ENCODE measurements at places on chromosomes 6 and 20.

GRCh38 chr6:14862845-14863244 is 383.0 kb upstream of the JARID2 start:
- ATAC-seq, result no peak

- ATAC-seq, result no peak
These were observed 142.9 kb downstream of the TFAP2A start for GRCh38 chr6:10271982-10272381.

- ATAC-seq, result no peak
These were observed 110.7 kb downstream of the UTRN start for GRCh38 chr6:144395826-144396225.

DNA sequence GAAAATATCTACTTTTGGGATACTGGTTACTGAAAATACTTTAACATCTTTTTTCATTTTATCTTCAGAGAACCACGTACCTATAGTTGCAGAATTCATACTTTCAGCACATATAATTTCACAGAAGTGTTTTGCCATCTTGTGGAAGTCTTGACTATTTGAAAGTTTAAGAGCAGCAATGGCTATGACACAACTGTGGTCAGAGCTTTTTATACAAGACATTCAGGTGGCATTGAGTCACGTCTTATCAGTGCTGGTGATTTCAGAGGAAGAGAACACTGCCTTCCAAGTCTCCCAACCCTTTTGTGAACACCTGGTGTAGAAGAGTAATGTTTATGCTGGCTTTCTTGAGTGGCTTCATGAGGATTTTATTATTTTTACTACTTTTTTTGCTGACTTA is 171.6 kb downstream of the ARID1B start:
- ATAC-seq, result no peak

- ATAC-seq, result peak; percentile 41
These were observed 23.6 kb upstream of the FBXL4 start for GRCh38 chr6:98971303-98971702.

DNA sequence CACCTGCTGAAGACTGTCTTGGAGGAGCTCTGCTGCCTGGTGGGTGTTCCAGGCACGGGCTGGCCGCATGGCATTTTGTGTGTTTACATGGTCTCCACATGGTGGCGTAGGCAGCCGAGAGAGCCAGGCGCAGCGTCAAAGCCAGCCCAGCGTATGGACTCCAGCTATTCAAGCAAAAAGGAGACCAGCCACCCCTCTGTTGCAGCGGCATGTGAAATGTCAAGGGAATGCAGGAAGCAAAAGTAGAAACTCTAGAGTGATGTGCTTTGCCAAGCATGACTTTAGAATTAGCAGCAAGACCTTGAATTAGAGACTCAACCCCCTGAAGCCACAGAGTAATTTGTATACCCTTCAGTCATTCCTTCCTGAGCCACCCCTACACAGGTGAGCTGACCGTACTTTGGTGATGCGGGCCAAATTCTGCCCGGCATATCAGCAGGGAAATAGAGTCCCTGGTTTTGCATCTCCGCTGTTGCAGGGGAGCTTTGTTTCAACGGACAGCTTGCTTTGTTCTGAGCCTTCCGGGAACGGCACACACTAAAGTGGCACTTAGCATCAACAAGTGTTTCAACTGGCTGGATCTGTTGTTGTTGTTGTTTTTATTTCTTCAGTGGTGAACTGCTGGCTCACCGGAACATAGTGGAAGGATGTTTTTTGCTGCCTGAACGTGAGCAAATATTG is 48.5 kb downstream of the FNDC1 start:
- peak; percentile 82 for ATAC-seq

DNA sequence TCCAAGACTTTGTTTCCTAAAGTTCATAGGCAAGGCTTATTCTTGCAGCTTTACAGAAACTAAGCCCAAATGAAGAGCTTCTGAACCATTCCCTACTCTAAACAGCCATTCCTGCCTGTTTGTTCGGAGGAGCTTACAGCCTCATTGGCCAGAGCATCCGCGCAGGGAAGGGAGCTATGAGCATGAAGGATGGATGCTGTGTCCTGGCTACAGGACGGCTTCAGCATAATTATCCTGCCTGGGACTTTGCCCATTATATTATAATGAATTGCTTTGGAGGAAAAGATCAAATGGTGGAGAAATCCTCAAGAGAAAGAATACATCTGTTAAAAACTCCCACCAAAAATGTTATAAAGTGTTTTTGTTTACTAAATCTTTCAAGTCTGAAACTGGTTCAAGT is 378.2 kb upstream of the BTBD3 start:
- no peak for ATAC-seq

DNA sequence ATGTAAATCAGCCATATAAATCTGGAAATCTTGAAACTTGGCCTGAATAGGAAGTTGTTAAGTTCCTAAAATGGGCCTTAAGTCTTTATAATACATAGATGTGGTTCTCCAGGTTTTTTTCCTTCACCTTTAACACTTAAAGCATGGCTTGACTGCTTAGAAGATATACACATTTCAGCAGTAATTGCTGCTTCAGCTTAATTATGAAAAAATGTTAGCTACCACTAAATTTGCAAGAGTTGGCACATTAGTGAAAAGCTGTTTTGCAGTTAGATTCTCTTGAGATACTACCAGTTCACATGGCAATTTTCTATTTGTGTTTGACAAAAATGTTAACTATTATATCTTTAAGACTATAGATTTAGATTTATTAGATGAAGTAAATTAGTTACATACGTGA is 72.7 kb upstream of the MYO6 start:
- no peak for ATAC-seq

GRCh38 chr6:132742495-132742894 is 15.2 kb downstream of the VNN2 start:
- no peak for ATAC-seq

DNA sequence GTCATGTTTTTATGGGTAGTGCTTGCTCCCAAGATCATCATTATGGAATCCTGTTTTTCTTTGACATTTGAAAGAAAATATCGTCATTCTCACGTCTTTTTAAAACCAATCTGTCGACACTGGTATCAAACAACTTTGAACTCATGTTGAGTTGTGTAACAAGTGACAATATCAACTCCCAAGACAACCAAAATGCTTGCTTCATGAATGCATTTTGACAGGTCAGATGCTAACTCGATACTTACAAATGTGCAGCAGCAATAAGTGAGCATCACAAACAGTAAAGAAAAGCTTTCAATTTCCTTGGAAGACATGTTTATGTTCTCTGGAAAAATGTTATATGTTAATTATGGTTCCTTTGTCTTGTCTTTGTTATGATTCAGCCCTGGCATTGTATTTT is 125.9 kb downstream of the EPHA7 start:
- no peak for ATAC-seq

- no peak for ATAC-seq
These were observed 1152.3 kb upstream of the GJE1 start for GRCh38 chr6:140980265-140980887.

- ATAC-seq, result no peak
These were observed 359.8 kb downstream of the ZFAND3 start for GRCh38 chr6:38179300-38179699.

DNA sequence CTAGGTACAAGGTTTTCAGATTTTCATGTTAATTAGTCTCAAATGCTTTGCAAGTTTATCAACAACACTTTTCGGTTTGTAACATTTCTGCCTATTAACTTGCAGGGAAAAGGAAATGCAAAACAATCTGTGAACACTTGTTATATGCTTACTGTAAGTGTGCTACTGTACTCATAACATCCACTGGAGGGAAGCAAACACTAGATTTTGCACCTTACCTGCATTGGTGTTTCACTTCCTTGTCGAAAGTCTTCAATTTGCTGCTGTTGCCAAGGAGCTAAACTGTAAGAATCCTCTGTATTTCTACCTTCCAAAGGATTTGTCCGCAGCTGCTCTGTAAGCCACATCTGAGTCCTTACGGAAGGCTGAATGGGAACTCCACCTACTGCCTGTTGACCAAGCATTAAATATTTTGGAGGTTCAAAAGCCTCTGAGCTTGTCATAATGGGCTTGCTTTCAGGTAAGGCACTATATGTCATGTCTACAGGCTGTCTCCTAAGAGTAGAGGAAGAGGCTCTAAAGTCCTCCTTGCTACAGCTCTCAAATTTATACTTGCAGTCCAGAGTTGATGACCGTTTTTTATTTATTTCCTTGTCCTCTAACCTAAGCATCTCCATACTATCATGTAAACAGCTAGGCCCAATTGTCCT is 17.3 kb downstream of the PLN start:
- peak; percentile 90 for ATAC-seq

- no peak for ATAC-seq
These were observed 11.2 kb upstream of the C20orf144 start for GRCh38 chr20:33650753-33651561.

DNA sequence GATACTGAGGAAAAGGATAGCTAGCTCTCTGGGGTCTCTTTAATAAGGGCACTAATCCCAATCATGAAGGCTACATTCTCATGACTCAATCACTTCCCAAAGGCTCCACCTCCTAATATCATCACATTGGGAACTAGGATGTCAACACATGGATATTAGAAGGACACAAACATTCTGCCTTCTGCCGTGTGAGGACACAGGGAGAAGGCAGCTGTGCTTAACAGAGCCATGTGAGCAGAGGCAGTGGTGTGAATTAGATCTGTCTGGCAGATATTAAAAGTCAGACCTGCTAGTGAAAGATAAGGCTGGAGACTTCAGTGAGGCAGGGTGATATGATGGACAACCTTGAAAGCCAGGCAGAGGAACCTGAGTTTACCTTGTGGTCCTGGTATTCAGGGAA is 341.9 kb downstream of the ARHGAP18 start:
- peak; percentile 34 for ATAC-seq

GRCh38 chr6:68054756-68055155 is 580.3 kb upstream of the ADGRB3 start:
- no peak for ATAC-seq

DNA sequence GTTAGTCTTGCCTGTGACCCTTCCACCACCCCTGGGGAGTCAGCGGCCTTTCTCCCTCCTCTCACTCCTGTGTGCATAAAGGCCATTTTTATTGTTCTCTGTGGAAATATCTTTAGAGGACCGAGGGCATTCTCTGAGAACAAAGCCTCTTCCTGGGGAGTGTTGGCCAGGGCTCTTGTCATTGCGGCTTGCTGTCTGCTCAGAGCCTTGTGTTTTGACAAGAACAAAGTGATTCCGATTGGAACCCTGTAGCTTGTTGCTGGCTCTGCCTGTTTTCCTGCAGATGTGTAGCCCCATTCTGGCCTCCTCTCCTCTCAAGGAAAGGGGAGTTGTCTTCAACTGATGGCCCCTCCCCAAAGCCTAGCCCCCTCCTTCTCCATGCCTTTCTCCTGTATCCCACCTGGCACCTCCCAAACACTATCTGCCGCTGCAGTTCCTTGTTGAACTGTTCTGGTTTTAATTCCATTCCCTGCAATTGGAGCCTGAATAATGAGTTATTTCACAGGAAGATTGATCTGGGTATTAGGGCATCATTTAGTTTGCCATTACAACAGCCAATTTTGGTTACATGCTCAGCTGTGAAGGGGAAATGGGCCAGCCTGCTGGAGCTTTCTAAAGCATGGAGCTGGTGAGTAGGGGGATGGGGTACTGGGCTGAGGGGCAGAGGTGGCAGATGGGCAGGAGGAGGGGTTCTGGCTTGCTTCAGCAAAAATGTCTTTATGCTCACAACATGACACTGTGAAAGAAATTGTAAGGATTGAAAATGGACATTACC is 252.5 kb downstream of the LRFN2 start:
- ATAC-seq, result no peak

GRCh38 chr20:36162272-36162966 is 7.9 kb downstream of the EPB41L1 start:
- peak; percentile 39 for ATAC-seq

DNA sequence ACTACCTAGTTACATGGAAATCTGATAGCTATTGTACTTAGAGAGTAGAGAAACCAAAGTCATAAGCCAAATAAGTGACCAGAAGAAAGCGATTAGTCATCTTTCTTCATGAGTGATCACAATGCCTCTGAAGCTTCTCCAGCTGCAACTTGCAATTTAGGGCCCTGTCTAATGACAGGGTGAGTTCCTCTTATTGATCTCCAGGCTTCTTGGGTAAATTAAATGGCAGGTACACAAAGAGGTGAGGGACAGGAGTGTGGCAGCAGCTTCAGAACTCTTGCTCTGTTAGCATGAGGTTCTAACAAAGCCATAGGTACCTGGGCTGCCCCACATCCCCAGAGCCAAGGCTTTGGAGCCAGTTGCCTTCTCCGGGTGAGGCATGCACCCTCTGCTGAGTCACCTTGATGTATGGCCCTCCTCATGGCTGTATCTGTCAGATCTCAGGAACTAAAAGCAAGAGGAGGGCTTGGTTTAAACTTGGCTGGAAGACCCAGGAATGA is 60.8 kb downstream of the PRDM1 start:
- ATAC-seq, result peak; percentile 28

DNA sequence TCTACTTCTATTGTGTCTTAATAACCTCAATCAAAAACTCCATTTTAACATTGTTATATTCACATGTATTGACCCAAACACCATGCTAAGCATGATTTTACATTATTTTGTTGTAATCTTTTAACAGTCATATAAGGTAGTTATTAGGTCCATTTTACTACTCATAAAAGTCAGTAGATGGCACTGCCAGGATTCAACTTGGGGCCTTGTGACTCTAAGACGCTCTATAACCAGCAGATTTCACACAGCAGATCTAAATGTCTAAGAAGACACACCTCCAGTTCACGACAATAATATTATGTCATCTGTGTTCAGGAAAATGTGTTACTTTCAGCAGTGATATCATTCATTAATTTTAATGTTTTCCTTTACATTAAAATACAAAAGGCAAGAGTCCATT is 88.0 kb downstream of the FRK start:
- no peak for ATAC-seq
